ENCODE measurements at places on chromosomes 12 and 14. TPM values are rescaled to one million over a fixed set of nuclear protein-coding genes. Genes with fewer than 3 reads are reported as not detected.

PUS7L gene
- total RNA-seq, result 3.9 TPM

E2F7 gene
- total RNA-seq, result 0.23 TPM

DNA sequence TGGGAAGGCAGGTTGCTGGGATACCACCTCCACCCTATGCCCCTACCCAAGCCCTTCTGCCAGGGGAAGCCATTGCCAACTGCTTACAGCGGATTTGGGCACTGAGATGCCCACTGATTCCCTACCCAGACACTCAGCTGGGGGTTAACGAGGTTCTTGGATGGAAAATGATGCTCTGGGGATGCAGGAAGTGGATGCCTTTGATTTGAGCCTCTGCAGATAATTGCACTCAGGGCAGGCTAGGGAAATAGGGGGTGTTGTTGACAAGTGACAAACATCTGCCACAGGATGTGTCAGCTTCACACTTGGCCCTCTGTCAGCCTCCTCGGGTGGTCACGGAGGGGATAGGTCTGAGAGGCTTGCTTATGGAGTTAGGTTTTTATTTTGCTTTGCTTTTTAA, 57.4 kb downstream of the RPH3A start:
- no peaks in the 10 kb centered on the region for H3K27me3 ChIP-seq
- H3K27ac ChIP-seq, result no peak overlapping the region
- no peak for DNase-seq
- H3K4me1 ChIP-seq, result no peaks in the 10 kb centered on the region
- H3K36me3 ChIP-seq, result no peaks in the 10 kb centered on the region
- no peak overlapping the region for H3K4me3 ChIP-seq

GRCh38 chr14:75561013-75561432, 17.4 kb upstream of the FLVCR2 start:
- H3K27ac ChIP-seq, result no peak overlapping the region
- H3K36me3 ChIP-seq, result no peaks in the 10 kb centered on the region
- no peaks in the 10 kb centered on the region for H3K27me3 ChIP-seq

DNA sequence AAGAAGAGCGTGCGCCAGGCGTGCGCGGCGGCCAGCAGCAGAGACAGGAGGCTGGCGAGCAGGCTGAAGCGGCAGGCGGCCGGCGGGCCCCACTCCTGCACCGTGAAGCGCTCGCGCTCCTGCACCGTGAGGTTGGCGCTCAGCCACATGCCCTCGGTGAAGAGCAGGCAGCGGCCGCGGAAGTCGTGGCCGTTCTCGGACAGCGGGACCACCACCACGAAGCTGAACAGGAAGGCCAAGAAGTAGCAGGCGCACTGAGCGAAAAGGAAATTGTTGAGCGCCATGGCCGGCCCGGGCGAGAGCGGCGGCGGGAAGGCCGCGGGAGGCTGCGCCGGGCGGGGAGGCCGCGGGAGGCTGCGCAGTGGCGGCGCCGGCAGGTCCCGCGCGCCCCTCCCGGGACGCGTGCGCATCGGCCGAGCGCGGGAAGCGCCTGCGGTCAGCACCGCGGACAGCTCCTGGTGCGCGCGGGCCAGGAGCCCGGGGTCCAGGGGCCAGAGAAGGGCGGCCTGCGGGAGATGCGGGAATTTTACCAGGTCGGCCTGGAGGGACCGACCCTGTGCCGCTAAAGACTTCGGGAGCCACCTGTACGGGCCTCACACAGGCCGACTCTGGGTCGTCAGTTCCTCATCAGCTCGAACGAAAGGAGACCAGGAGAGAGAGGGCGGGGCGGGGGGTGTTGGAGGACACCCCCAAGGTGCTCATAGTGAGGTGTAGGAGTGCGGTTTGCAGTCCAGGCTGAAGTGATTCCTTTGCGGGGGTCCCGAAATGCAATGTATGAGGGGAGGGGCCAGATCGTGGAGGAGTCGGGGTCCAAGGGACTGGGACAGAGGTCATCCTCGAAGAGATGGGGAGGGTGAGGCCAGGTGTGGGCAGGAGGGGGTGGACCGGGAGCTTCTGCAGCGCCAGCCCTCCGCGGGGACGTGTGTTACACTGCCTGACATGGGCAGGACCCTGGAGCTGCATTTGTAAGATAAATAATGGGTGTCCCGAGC, at the start of gene TMEM179:
Gene TMEM179, minus strand, starts transcription at position 315 of the 992 bp plus-strand sequence. Its CDS starts 31 bp downstream, at position 284.
- H3K4me1 ChIP-seq, result no peaks in the 10 kb centered on the region
- H3K36me3 ChIP-seq, result no peaks in the 10 kb centered on the region
- H3K27me3 ChIP-seq, result no peaks in the 10 kb centered on the region
- peak; percentile 51 for DNase-seq
- no peak within 1 kb of the TSS for H3K4me3 ChIP-seq

GRCh38 chr12:50242751-50243191, 40.5 kb downstream of the LIMA1 start:
- no peak for DNase-seq
- H3K27me3 ChIP-seq, result no peaks in the 10 kb centered on the region
- no peaks in the 10 kb centered on the region for H3K4me1 ChIP-seq
- no peak overlapping the region for H3K4me3 ChIP-seq

DNA sequence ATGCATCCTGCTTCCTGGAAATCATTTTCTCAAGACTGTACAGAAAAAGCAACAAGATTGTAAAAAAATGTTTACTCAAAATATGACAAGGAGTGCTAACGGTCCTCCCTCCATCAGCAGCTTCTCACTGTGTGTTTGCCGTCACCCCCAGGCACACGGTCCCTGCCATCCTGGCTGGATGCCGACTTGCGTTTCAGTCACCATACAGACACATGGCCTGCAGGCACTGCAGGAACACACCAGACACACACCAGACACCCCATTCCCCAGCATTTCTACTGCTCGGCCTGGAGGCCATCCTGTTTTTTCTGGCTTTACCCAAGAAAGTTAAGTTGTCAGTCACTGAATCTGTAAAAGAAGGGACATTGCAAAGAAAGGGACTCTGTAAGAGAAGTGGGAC, 10.8 kb downstream of the KCNK10 start:
- no peaks in the 10 kb centered on the region for H3K36me3 ChIP-seq
- H3K27me3 ChIP-seq, result no peaks in the 10 kb centered on the region
- H3K4me1 ChIP-seq, result no peaks in the 10 kb centered on the region
- no peak overlapping the region for H3K4me3 ChIP-seq

DNA sequence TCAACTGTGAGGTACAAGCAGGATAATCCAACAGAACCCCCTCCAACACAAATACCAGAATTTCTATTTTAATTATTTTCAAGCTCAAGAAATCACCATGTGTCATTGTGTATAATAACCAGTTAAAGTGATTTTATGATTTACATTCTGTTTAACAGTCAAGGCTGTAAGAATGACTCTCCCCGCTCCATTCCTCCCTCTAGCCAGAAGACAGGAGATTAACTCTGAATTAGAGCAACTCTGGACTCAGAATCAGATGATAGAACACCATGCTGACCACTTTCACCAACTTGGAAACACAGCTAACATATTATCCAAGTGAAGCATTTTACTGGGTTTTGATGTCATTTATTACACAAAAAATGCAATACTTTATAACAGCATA, 71.9 kb downstream of the ATP2B1 start:
- H3K36me3 ChIP-seq, result no peaks in the 10 kb centered on the region
- no peaks in the 10 kb centered on the region for H3K27me3 ChIP-seq
- no peak for DNase-seq
- H3K4me3 ChIP-seq, result no peak overlapping the region
- peaks cover 9% of the 10 kb centered on the region for H3K4me1 ChIP-seq

- no peak overlapping the region for H3K27ac ChIP-seq
- no peaks in the 10 kb centered on the region for H3K36me3 ChIP-seq
- H3K4me1 ChIP-seq, result no peaks in the 10 kb centered on the region
- no peak for DNase-seq
- H3K4me3 ChIP-seq, result no peak overlapping the region
- no peaks in the 10 kb centered on the region for H3K27me3 ChIP-seq
These were observed 11.8 kb upstream of the DUSP6 start for GRCh38 chr12:89364058-89364457.

GRCh38 chr14:62908506-62908905, 136.8 kb downstream of the KCNH5 start:
- no peak overlapping the region for H3K4me3 ChIP-seq
- no peaks in the 10 kb centered on the region for H3K4me1 ChIP-seq
- no peaks in the 10 kb centered on the region for H3K36me3 ChIP-seq
- no peaks in the 10 kb centered on the region for H3K27me3 ChIP-seq
- no peak overlapping the region for H3K27ac ChIP-seq
- no peak for DNase-seq

GRCh38 chr14:42792166-42792565, 1185.5 kb downstream of the LRFN5 start:
- no peaks in the 10 kb centered on the region for H3K4me1 ChIP-seq
- no peak for DNase-seq
- H3K36me3 ChIP-seq, result no peaks in the 10 kb centered on the region
- no peaks in the 10 kb centered on the region for H3K27me3 ChIP-seq

DNA sequence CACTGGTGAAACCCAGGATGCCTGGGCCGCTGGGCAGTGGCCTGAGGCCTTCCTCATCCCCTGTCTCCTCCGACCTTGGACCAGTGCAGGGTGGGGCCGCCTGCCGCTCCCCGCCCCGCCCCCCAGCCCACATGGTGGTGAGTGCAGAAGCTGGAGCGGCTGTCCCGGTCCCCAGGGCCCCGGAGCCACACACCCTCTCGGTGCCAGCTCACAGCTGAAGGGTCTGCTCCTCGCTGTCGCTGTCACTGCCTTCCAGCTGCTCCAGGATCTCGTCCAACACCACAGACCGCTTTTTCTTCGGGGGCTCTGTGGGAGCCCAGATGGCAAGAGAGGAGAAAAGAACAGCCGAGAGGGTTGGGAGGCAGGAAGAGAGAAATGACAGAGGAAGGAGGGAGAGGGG, 143.1 kb downstream of the RBM19 start:
- no peak overlapping the region for H3K4me3 ChIP-seq
- DNase-seq, result no peak
- H3K4me1 ChIP-seq, result no peaks in the 10 kb centered on the region
- H3K27me3 ChIP-seq, result no peaks in the 10 kb centered on the region

DNA sequence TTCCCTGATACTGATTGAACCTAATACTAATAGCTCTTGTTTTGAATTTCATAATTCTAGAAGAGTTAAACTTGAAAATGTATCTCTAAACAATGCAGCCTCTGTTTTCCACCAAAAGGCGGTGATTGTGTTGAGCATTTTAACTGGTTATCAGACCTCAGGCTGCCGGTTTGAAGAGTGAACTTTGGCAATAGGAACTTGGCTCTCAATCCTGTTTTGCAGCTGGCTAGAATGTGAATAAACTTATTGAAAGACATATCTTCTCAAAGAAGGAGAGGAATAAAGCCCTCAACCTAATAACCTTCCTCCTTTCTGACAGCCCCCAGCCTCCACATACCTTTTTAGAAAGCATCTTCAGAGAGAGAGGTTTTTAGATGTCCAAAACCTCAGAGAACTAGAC, 105.4 kb downstream of the SRGAP1 start:
- no peaks in the 10 kb centered on the region for H3K36me3 ChIP-seq
- H3K4me1 ChIP-seq, result peaks cover 4% of the 10 kb centered on the region
- H3K27me3 ChIP-seq, result no peaks in the 10 kb centered on the region

DNA sequence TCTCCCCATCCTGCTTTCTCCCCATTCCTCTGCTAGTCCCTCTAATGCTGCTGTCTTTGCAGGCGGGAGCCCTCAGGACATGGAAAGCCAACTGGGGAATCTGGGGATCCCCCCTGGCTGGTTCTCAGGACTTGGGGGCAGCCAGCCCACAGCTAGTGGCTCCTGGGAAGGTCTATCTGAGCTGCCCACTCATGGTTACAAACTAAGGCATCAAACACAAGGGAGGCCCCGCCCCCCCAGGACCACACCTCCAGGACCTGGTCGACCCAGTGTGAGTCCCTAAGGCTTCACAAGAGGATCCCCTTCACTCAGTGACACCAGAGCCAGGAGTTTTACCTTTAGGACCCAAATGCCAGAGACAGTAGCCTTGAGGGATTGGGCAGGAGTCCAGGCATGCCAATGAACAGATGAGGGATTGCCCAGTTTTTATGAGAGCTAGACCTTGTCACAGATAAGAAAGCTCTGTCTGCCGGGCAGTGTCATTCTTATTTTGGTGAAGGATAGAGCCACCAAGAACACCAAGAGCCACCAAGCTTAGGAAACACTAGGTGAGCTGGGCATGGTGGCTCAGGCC, 8.0 kb upstream of the CPNE6 start:
- H3K27ac ChIP-seq, result no peak overlapping the region
- no peaks in the 10 kb centered on the region for H3K27me3 ChIP-seq
- no peaks in the 10 kb centered on the region for H3K4me1 ChIP-seq
- no peak overlapping the region for H3K4me3 ChIP-seq
- no peak for DNase-seq

MYL6B gene
- total RNA-seq, result 10.2 TPM

DNA sequence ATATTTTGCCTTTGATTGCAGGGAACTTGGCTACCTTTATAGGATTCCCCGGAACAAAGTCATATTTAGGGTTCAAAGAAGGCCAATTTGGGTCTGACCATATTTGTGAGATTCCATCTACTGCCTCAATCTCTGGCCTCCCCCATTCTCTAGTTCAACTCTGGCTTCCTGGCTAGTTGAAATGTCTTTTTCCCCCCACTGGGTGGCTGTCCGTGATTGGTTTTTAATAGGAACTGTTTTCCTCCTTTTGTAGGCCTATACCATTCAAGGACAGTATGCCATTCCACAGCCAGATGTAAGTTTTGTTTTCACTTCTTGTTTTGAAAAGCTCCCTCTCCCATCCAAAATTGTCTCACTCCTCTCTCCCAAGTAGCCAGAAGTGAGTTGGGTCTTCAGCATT, 13.8 kb downstream of the PCBP2 start:
- no peak for DNase-seq
- no peak overlapping the region for H3K4me3 ChIP-seq
- H3K27ac ChIP-seq, result no peak overlapping the region
- H3K36me3 ChIP-seq, result peaks cover 98% of the 10 kb centered on the region

CLEC4C gene
- total RNA-seq, result not detected

DNA sequence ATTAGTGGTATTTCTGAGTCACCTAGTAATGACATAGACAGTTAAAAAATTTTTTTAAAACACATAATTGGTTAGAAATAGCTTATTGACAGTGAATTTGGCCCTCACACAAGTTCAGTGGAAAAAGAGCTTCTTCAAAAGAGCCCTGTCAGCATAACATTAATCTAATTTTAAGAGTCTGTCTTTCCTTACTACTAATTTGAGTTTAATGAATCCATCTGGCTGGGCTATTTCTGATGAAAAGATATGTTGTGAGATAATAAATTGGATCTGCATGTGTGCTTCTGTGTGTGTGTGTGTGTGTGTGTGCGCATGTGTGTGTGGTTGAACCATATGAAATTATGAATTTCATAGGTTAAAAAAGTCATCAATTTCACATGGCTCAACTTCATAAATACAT, 1045.2 kb downstream of the FLRT2 start:
- no peak overlapping the region for H3K4me3 ChIP-seq
- H3K4me1 ChIP-seq, result no peaks in the 10 kb centered on the region
- no peaks in the 10 kb centered on the region for H3K36me3 ChIP-seq
- no peak for DNase-seq
- no peaks in the 10 kb centered on the region for H3K27me3 ChIP-seq
- H3K27ac ChIP-seq, result no peak overlapping the region
